ENCODE measurements at places on chromosomes 2 and 18.

DNA sequence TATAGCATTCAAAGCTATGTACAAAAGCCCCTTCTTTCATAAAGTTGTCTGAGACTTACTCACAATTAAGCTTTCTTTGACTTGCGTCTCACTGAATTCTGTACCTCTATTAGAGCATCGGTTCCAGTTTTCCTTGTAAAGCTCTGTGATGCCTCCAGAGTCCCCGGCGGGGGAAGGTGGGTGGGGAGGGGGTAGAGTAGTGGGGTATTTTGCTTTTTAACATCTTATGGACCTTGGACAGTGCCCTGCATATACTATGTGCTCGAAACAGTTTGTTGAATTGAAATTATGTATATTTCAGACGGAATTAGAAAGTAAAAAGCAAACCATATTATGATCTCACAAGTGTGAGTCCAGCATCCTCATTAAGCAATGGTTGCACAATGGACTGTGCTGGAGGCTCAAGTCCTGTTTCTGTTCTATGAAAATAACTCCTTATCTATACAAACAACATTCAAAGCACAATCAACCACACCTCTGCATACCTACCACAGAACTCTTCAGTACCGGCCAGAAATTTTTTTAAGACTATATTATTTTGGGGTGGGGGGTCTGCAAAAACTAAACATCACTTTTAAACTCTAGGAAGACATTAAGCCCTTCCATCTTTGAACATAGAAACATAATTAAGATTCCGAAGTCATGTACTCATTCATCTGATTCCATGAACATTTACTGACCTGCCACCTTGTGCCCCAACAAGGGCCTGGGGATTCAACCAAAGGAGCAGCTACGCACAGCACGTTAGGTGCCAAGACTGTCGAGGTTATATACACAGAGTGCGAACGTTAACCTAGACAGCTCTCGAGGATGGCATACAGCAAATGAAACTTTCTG is 908 bp downstream of the STAT1 start:
- DNase-seq: no peak

GRCh38 chr2:174951745-174952144 is 53.4 kb downstream of the CHN1 start:
- DNase-seq: no peak

DNA sequence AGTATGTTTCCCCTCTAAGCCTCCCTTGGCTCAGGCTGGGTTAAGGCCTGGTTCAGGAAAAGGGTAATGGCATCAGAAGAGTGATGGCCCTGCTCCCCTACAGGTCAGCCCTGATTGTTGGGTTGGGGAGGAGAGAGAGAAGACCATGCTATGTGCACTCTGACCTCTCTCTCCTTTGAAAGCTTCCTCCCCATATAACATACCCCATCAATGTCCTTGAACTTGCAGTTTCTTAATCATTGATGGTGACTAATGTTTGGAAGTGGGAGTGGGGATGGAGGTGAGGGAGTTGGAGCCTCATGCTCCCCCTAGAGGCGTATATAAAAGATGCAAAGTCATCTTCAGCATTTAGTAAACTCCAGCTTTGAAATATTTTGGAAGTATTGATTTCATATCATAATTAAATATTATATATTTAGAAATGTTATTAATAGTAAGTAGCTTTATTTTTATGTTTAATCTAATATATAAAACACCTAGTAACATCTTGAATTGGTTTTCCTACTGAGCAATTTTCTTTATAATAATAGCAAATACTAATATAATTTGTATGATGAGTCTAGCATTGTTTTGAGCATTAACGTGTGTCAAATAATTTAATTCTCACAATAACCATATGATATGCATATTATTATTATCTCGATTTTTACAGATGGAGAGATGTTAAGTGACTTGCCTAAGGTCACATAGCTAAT is 8.8 kb downstream of the PLCL1 start:
- no peak for DNase-seq

GRCh38 chr2:61727746-61728145 is 126.1 kb downstream of the FAM161A start:
- no peak for DNase-seq

- no peak for DNase-seq
These were observed 68.8 kb upstream of the TACR1 start for GRCh38 chr2:75268112-75268511.
